AG20443 (cell line): ENCODE measurements at places on chromosomes 12 and 14.

GRCh38 chr14:72462056-72462455, 431.8 kb downstream of the DPF3 start:
- no peak for DNase-seq

DNA sequence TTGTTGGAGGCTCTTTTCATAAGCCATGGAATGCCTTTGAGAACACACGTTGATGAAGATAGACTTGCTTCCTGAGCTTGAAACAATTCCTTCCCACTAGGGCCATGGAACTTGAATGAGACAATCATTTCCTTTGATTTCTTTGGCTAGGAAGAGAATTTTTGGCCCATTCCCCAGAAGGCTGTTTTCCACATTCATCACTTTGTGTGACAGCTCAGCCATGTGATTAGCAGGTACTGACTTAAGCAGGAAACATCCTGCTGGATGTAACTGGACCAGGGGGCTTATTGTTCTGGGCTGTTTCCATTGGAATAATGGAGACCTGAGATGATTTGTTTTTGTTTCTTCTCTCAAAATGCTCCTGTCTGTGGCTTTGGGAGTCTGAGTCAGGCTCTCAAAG, 469.8 kb upstream of the SEL1L start:
- no peak for DNase-seq

DNA sequence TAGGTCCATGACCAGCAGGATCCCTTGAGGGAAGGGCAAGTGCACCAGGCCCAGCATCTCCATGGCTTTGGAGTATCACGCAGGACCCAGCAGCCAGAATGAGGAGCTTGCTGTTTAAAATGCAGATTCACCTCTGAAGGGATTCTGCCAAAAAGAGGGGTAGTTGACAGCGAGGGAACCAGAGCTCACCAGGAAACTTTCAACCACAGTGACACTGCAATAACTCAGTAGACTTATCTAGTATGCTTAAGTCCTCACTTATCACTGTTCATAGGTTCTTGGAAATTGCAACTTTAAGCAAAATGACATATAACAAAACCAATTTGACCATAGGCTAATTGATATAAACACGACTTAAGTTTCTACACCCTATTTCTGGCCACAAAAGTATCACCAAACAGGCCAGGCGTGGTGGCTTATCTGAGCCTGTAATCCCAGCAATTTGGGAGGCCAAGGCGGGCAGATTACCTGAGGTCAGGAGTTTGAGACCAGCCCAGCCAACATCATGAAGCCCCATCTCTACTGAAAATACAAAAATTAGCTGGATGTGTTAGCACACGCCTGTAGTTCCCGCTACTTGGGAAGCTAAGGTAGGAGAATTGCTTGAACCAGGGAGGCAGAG, 21.4 kb upstream of the CKAP4 start:
- DNase-seq = no peak

- no peak for DNase-seq
These were observed 41.7 kb downstream of the SUSD6 start for GRCh38 chr14:69652942-69653684.

DNA sequence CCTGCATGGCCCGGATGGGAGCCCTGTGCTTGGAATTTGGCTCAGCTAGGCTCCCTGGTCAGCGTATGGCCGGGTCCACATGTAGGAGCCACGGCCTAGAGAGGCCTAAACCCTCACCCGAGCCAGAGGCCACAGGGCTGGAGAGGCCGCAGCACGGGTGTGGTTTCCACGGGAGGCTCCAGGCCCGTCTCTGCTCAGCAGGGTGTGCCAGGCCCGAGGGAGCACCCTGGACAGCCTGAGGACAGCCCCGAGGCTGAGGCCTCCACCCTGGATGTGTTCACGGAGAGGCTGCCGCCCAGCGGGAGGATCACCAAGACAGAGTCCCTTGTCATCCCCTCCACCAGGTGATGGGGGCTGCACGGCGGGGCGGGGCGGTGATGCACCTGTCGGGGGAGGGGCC, 17.6 kb upstream of the TEX22 start:
- no peak for DNase-seq

DNA sequence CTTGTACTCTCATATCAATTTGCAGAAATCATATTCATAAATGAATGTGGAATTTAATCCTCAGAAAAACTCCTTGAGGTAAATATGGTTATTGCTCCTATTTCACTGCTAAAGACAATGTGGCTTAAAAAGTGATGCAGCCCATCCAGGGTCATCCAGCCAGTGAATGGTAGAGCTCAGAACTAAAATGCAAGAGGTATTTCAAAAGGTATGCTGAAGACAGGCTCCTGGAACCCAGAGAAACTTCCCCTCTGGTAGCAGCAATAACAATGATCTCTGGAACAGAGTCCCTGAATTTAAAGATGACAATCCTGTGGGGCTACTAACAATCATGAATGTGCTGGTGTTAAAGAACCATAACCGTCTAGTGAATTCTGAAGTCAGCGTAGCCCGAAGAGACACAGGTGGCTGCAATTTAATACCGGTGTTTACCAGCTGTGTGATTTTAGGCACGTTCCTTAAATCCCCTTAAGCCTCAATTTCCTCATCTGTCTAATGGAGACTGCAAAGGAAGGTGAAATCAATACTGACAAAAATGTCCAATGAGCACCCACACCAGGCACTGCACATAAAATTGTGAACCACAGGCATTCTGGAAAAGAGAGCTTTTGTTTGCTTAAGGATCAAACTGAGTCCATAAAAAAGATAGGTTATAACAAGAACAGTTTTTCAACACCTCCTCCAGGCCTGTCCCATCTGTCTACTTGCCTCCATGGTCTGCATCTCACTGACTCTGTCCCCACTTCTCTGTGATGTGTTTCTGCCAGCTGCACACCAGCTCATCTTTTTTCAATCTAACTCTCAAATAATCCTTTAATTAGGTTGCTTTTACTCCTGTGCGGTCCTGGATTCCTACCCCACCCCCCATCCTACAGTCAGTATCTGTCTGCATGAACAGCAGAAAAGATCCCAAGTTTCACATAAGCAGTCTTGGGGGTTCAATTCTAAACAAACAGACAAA, 10.5 kb downstream of the TM7SF3 start:
- no peak for DNase-seq

- DNase-seq = peak; percentile 94
These were observed 2.6 kb upstream of the SOCS2 start for GRCh38 chr12:93569656-93570551.

GRCh38 chr12:86710109-86710508, 453.9 kb upstream of the MGAT4C start:
- no peak for DNase-seq

DNA sequence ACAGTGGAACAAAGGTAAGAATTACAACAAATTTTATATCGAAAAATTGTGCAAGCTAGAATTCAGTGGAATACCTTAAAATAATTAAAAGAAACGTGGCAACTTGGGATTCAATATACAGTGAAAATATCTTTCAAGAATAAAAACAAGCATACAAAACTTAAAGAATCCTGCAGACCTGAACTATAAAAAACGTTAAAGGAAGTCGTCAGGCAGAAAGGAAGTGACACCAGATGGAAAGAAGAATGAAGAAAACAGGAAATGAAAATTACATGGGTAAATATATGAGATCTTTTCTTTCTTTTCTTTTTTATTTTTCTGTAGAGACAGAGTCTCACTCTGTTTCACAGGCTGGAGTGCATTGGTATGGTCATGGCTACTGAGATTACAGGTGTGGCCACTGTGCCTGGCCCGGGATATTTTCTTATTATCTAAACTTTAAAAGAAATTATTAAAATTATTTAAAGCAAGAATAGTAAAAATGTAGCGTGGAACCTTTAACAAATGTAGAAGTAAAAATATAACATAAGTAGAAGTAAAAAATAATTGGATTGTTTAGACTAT, 4.7 kb downstream of the MGP start:
- DNase-seq = no peak

DNA sequence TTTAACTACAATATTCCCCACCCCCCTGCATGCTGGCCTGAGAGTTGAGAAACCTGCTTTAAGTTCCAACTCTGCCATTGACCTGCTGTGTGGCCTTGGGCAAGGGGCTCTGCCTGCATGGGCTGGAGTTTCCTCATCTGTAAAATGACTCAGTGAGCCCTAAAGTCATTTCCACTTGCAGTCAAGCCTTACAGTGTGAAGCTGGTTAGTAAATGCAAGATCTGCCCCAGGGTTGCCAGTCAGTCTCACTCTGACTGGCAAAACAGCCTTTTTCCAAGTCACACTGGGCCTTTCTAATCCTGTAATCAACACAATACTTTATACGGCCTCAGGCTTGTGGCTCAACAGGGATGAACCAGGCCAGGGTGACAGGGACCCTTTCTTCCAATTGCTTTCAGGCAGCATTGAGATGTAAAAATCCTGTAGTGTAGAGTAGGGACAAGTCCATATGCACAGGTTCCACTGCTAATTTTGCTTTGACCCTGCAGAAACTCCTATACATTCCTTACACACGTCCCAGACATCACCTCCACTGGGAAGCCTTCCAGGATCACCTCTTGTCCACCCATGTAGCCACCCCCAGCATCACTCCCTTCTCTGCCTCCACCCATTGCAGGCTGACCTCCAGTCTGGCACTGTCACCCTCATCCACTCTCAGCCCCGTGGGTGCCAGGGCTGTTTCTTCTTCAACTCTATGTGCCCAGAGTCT, 42.6 kb upstream of the PRIMA1 start:
- no peak for DNase-seq

- no peak for DNase-seq
These were observed 397.7 kb downstream of the PDZRN4 start for GRCh38 chr12:41585784-41586183.

- no peak for DNase-seq
These were observed 7.7 kb downstream of the PHETA1 start for GRCh38 chr12:111361073-111361716.

DNA sequence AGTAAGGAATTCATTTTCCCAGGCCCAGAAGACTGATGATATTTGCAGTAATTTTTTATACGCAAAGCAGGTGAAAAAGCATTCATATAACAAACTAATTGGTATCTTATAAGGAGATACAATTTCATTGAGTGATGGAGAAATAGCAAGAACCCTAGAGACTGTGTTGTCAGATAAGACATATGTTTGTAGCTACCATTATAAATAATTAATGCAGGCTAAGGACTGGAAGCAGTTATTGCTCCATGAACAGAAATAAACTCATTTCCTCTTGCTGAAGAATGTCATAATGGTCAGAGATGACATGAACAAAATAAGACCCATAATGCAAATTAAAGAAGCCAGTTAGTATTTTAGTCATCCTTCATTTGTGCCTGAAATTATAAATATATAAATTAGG, 1.5 kb downstream of the OR6C2 start:
- DNase-seq = no peak

- no peak for DNase-seq
These were observed 241.3 kb downstream of the GRIN2B start for GRCh38 chr12:13740149-13740545.

GRCh38 chr12:33830070-33830469, 192.2 kb upstream of the ALG10 start:
- no peak for DNase-seq

- no peak for DNase-seq
These were observed 54.5 kb upstream of the MMP17 start for GRCh38 chr12:131773582-131774221.

- DNase-seq = no peak
These were observed 212.3 kb upstream of the NUDT4 start for GRCh38 chr12:93165384-93165932.

GRCh38 chr12:14514154-14514842, 53.4 kb downstream of the PLBD1 start:
- no peak for DNase-seq

- DNase-seq = no peak
These were observed 187.4 kb downstream of the C12orf42 start for GRCh38 chr12:103308396-103308795.

GRCh38 chr12:388012-388411, 1.1 kb downstream of the KDM5A start:
- DNase-seq = no peak

GRCh38 chr14:61472801-61473376, 151.5 kb downstream of the PRKCH start:
- DNase-seq = no peak
